ENCODE measurements at places on chromosomes 16 and 17.

DNA sequence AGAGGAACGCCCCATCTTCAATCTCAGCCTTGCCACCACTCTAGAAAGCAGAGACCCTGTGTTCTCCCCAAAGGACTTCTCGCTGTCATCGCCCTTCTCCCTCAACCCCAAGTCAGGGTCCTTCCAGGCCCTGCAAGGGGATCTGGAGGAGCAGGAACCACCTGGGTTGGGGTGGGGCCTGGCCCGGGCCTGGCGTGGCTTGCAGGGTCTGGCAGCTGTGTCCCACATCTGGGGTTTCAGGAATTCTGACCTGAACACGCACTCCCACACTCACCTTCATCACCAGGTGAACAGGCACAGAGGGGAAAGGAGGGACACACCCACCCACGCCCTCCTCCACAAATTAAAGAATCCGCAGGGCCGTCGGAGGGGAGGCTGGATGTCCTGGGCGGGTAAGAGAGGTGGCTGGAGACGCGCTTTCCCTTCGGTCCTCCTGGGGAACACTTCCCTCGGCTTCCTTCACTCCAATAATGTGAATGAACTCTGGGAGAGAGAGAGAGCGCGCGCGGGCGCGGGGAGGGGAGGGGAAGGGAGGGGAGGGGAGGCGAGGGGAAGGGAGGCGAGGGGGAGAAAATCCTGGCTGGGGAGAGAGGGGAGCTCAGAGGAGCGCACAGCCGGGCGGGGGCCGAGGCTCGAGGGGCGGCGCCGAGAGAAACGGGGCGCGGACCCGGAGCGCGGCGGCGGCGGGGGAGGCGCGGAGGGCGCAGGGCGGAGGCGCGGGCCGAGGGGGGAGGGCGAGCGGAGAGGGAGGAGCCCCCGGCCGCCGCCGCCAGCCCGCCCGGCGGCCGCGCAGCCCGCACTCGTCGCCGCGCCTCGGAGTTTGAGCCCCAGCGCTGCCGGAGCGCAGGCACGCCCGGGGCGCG is at the start of gene CACNG4:
TSS of gene CACNG4 (plus strand) at position 799 of the 863 bp plus-strand sequence. CDS start 205 bp downstream, outside the sequence.
- DNase-seq = no peak

DNA sequence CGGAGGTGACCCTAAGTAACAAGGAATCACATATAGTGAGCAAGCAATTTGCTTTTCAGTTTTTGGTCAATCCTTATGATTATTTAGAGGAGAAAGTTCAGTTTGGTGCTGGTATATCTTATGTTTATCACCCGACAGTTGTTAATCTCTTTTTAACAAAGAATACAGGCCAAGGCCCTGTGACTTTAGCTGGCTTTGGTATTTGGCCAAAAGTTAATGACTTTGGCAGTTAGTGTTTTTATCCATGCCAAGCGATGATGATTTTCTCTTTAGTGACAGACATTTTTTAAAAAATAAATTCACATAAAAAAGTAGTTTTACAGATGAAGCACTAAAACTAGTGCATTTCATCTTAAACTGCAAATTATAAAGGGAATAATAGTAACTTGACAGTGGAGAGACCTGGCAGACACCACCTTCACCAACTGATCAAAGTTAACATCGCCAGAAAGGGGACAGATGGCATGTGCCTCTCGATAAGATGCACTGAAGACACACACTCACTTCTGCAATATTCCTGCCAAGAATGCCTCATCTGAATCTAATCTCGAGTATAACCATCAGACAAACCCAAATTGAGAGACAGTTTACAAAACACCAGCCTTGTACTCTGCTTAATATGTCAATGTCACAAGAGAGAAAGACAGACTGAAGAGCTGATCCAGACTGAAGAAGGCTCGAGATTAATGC is 6.9 kb downstream of the DEXI start:
- no peak for DNase-seq

DNA sequence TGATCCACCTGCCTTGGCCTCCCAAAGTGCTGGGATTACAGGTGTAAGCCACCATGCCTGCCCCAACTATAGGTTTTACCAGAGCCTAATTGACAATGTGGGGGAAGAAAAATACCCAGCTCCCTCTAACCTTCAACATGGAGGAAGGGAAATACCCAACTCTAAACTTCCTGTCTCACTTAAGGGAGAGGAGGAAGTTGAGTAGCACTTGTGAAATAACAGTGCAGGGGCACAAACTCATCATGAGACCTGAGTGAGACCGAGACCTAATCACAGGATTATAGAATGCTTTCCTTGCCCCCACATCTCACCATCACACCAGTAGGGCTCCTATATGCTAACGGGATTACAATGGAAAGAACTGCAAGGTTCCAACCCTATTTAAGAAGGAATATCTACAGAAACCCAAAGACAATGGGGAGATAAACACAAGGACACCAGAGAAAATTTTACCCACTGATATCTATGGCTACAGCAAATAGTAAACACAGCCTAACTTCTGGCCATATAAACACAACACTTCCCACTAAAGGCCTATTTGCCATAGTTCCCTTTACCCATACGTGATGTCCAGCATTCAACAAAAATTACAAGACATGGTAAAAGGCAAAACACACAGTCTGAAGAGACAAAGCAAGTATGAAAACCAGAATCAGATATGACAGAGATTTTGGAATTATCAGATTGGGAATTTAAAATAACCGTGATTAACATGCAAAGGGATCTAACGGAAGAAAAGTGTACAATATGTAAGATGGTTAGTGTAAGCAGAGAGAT is 26.9 kb downstream of the OR3A1 start:
- DNase-seq = no peak

DNA sequence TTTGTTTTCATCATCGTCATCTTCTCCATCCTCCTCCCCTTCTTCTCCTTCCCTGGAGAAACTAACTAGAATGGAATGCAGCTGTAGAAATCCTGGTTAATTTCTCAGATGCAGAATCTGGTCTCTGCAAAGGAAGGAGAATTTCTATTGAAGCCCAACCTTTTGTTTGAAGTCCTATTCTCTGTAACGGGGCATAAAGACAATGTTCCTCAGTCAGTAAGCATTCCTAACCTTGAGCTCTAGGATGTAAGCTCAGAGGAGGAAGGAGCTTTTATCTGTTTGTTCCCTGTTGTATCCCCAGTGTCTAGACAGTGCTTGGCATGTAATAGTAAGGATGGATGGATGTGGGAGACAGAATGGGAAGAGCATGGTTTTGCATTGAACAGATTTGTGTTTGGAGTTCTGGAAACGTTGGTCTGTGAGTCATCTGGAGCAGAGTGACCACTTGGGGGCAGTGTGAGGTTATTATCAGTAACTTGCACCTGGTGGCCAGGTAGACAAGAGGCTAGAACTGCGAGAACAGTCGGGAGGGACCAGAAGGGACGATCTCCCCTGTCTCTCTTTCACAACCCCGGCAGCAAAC is 363.7 kb downstream of the SNX29 start:
- no peak for DNase-seq

Measured in effector memory CD4-positive, alpha-beta T cell (primary cell).